ENCODE measurements at places on chromosomes 7 and 10. TPM values are rescaled to one million over a fixed set of nuclear protein-coding genes. Genes with fewer than 3 reads are reported as not detected.

GRCh38 chr7:29651477-29651876 lies 87.8 kb downstream of the PRR15 start:
- no peak for ATAC-seq

DNA sequence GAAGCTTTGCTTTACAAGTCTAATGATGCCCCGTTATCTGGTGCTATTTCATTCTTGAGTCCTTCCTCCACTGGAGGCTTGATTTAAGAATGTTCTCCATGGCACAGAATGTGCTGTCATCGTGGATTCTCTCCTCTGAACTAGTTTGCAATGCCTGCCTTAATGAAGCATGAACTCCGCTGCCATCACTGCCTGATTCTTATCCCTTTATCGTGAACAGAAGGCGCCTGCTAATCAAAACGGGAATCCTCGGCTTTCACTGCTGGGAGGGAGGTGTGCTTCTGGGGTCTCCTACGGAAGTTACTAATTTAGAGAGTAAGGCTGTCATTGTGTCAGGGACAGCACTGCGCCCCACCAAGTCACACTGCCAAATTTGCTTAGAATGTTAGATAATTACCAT lies 56.2 kb downstream of the ITGB1 start:
- ATAC-seq, result no peak

DNA sequence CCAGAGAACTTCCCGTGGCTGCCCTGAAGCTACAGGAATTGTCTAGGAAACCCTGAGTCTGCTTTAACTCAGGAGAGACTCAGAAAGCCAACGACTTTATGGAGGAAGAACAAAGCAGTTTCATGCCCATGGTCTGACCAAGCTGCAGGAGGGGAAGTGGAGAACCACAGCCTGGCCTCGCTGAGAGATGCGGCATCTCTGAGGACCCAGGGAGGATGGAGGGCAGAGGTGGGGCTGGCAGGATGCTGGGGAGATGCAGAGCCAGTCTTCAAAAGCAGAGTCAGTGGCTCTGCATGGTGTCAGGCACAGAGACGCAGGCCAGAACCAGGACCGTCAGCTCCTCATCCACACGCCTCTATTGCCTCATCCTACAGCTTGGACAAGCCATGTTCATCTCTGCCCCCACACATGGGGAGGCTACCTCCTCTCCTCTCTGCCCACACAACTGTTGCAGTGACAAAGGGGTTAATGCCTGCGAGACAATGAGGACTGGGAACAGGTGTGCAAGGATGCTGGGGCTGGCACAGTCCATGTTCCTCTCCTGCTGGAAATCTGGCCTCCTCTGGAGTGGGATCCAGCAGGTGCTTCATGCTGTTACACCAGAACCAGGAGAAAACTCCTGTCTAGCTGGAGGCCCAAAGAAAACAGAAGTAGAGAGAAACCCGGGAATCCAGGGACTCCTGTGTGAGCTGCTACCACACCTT lies 267.0 kb downstream of the PLXNA4 start:
- ATAC-seq, result no peak

DNA sequence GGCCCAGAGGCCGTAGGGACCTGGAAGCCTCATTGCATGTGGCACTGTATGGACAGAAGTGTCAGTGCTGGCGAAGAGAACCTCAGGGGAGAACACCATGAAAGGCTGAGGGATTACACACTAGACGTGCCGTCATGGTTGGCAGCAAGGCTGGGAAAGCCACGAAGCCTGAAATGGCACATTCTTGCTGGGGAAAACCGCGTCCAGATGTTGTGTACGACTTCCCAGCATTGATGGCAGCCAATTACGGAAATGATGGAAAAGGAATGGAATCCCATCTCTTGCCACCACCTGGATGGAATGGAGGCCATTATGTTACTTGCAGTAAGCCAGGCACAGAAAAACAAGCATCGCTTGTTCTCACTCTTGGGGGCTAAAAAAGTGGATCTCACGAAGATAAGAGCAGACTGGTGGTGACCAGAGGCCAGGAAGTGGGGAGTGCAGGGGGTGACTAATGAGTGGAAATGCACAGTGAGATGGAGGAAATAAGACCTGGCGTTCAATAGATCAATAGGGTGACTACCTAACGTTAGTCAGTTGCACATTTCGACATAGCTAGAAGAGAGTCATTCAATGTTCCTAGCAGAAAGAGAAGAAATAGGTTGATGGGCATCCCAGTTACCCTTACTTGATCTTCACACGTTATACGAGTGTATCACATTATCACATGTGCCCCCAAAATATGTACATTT lies 14.6 kb upstream of the PWWP2B start:
- ATAC-seq, result no peak

- peak; percentile 50 for ATAC-seq
Observed at GRCh38 chr7:78039790-78040776, 241.5 kb downstream of the PHTF2 start.

- no peak for ATAC-seq
Observed at GRCh38 chr7:129332254-129333035, 101.8 kb upstream of the STRIP2 start.

GRCh38 chr7:82110146-82110840 lies 333.3 kb downstream of the CACNA2D1 start:
- no peak for ATAC-seq

DNA sequence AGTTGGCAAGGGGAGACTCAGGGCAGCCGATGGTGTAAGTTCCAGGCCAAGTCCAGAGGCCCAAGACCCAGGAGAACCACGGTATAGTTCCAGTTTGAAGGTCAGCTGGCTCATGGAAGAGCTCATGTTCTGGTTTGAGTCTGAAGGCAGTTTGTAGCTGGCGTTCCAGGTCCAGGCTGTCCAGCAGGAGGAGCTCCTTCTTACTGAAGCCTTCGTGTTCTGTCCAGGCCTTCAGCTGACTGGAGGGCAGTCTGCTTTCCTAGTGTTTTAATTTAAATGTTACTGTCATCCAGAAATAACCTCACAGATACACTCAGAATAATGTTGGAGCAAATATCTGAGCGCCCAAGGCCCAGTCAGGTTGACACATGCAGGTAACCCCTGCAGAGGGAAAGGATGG lies 4.2 kb downstream of the SUN1 start:
- peak; percentile 45 for ATAC-seq

DNA sequence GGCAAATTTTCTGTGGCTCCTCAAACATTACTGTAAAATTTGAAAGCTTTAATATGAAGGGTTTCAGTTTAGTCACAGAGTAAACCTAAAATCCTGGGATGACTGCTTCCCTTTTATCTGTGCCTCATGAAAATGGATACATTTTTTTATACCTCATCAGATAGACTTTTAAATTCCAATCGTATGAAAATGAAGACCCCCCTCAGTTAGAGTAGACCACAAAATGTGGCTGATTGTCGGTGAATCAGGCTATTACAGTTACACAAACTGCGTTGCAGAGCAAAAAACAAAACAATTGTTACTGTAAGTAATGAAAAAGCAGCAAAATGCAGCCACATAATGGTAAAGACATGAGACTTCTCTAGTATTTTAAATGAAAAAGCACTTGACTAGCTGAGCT lies 296.2 kb downstream of the CNTNAP2 start:
- no peak for ATAC-seq

DNA sequence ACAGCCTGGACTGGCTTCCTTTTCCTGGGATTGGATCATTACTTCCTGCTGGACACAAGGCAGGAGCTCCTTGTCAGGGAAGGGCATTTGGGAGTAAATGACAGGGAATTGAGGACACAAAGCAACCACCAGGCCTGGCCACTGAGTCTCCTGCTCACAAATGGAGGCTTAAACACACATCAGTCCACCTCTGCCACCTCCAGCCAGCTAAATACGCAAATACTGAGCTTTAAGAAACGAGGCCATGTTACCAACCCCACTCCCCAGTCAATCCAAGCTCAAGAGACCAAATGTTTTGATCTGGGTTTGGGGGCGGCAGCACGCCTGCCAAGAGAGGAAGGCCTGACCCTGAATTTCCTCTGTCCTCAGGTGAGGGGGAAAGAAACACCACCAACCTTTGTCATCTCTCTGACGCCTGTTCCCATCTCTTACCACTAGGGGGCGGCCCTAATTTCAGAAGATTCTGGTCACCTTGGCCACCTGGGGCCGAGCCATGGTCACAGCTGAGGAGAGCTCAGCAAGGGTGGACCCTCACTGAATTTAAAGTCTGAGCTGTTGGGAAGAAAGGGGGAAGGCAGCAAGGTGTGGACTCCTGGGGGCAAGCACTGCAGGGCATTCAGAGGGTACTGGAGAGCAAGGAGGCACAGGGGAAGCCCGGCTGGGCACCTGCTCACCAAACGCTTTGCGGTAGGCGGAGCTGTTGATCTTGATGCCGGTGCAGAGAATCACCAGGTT lies 16.5 kb downstream of the AIFM2 start:
- ATAC-seq, result no peak

DNA sequence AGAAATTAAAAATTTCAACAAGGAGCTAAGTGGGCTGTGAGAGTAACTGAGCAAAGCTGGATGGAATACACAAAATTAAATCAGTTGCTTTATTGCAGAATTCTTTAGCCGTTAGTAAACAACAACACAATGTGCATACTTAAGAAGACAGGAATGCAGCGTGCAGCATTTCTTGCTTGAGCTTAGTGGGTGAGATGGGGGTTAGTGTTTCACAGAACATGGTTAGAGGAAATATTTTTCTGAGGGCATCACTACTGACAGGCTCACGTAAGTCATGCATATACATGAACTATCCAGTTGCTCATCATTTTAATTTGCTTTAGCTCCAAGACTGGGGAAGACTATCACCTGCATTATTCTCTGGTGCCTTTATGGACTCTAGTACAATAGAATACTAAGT lies 80.8 kb downstream of the CD36 start:
- no peak for ATAC-seq

SPOCK2 gene
- 15.3 TPM for total RNA-seq

CAMK2B gene
- total RNA-seq, result 6.9 TPM

INTS15 gene
- total RNA-seq, result 14.2 TPM

ZEB1 gene
- total RNA-seq, result 57.1 TPM

SLC18A3 gene
- 12.1 TPM for total RNA-seq

TBX20 gene
- total RNA-seq, result 0.40 TPM

All from motor neuron (in vitro differentiated cells).